ENCODE measurements at places on chromosomes 4 and X.

DNA sequence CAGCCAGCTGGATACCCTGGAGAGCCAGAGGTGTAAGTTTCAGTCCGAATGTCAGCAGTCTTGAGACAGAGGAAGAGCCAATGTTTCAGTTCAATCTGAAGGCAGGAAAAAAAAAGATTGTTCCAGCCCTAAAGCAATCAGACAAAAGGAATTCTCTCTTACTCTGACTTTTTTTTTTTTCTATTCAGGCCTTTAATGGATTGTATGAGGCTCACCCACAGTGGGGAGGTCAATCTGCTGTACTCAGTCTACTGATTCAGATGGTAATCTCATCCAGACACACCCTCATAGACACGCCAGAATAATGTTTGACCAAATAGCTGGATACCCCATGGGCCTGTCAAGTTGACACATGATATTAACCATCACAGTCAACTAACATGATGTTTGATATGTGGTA is 51.9 kb downstream of the TEX13A start:
- no peaks in the 10 kb centered on the region for H3K36me3 ChIP-seq
- H3K27ac ChIP-seq, result no peak overlapping the region
- no peak overlapping the region for H3K4me3 ChIP-seq
- no peaks in the 10 kb centered on the region for H3K27me3 ChIP-seq
- no peak for DNase-seq

GRCh38 chr4:115834441-115834840 is 721.0 kb upstream of the NDST4 start:
- no peaks in the 10 kb centered on the region for H3K27me3 ChIP-seq
- H3K4me1 ChIP-seq, result no peaks in the 10 kb centered on the region
- H3K27ac ChIP-seq, result no peak overlapping the region
- no peak overlapping the region for H3K4me3 ChIP-seq

DNA sequence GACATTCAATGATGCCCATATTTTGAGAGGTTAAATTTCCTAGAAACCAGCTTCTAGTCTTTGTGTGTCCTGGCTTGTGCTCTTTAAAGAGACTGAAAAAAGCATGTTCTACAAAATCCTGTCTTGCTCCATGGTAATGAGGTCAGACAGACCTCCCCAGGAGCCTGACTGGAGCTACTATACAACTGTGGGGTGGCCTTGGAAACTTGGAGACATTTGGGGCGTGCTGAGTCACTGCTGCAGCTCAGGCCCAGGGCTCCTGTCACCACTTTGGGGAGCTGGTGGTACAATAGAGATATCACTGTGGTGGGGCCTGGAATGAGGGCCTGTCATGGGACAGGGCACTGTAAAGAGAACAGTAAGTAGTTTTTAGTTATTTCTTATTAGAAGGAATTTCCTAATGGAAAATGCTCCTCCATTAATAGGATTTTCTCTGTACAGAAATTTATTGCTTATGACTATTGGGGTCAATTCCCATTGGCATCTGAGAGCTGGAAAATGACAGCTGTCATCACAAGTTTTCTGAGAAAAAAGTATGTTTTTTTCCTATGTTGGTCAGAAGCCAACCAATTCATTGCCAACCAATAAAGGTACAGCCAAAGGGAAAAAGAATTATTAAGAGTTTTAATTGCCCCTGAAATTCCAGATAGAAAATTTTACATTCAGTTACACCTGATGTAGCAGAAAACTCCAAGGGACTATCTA is 207.4 kb upstream of the JADE1 start:
- no peak overlapping the region for H3K27ac ChIP-seq
- H3K27me3 ChIP-seq, result no peaks in the 10 kb centered on the region
- H3K4me1 ChIP-seq, result no peaks in the 10 kb centered on the region
- H3K4me3 ChIP-seq, result no peak overlapping the region
- DNase-seq, result no peak

- DNase-seq, result peak; percentile 78
- H3K4me1 ChIP-seq, result no peaks in the 10 kb centered on the region
- H3K27me3 ChIP-seq, result no peaks in the 10 kb centered on the region
These were observed 212.4 kb upstream of the TTC29 start for GRCh38 chr4:147157860-147158701.
